ENCODE measurements at places on chromosomes 1 and 21. TPM values are rescaled to one million over a fixed set of nuclear protein-coding genes. Genes with fewer than 3 reads are reported as not detected.

GRCh38 chr1:87706203-87706602 is 377.5 kb downstream of the LMO4 start:
- DNase-seq: no peak

DNA sequence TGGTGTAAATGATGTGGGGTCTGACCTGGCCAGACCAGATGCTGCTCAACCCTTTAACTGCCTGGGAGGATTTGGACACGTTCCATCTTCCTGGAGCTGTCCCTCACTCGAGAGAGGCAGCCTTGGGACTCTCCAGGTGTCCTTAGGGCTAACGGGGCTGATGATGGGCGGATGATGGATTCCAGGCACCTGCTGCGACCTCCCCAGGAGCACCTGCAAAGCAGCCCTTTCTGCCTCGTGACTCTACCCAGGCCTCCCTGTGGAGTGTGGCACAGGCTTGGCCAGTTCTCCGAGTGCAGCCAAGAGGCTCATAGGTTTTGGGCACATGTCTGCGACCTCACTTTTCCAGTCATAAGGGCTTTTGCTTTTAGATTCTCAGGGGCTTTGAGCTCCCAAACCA is 12.3 kb upstream of the TRIM17 start:
- DNase-seq: no peak

Gene OR4F16
- total RNA-seq: 0.34 TPM

DNA sequence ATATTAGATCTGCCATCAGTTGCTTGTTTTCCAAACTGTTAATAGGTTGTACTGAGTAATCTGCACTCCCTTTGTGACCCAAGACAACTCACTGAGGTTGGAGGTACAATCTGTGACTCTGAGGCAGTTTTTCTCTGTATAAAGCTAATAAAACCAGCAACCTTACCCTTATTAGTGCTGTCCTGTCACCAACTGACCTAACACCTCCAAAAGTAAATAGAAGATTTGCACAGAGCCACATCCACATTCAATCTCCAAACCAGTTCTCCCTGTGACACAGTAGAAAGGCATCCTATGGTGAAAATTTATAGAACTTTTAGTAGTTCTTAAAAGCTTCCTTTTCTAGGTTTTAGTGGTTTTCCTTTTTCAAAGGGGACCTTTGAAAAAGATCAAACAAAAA is 140.4 kb upstream of the ADGRL2 start:
- DNase-seq: no peak

DNA sequence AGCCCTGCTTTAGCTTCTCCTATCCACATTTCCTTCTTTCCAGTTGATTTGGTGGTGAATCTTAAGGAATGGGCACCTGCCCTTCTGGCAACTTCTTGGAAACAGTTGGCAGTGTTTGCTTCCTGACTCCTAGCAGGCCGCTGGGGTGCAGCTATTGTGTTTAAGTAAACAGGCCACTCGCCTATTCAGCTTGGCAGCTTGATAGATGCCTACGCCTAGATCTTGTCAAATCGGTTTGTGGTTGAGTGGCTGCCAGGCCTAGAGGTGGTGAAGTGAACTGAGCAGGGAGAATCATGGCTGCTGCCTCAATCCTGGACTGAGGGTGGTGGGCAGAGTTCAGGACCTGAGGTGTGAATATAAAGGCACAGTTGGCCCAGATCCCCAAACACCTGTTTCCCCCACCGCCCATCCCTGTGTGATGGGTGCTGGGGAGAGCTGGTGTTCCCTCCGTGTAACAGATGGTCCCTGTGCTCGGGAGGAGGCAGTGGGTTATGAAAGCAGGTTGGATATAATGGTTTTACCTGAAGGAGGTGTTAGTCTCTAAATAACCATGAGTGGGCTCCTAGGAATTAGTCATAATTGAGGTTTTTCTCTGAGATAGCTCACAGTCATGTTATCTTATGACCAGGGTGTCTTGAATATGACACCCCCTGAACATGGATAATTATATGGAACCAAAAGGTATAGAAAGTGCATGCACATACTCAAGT is 940 bp upstream of the PLA2G2C start:
- peak; percentile 68 for DNase-seq

- DNase-seq: peak; percentile 44
Observed at GRCh38 chr1:234960722-234961455, 167.7 kb downstream of the TOMM20 start.

- DNase-seq: no peak
Observed at GRCh38 chr1:64061430-64062104, 141.9 kb upstream of the UBE2U start.

Gene LCE2B
- not detected for total RNA-seq

Gene OLIG2
- total RNA-seq: not detected

DNA sequence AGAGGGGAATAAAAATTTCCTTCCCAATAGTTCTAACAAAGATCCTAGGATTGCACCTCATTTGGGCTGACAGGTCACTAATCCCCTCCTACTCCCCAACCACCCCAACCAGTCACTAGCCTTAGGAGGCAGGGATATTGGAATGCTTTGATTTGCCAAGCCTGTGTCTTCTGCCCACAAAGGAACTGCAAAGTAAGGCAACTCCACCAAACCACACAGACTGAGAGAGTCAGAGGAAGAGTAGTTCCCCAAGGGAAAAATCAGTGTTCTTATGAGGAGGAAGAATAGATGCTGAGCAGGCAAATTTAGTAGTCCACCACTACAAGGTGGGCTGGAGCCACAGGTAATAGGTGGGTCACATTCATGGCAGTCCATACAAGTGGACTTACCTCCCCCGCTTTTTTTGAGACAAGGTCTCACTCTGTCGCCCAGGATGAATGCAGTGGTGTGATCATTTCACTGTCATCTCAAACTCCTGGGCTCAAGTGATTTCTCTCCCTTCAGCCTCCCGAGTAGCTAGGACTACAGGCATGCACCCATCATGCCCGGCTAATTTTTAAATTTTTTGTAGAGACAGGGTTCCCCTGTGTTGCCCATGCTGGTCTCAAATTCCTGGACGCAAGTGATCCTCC is 3.7 kb upstream of the TMEM39B start:
- no peak for DNase-seq

- DNase-seq: peak; percentile 24
Observed at GRCh38 chr1:160741612-160742348, 2.7 kb downstream of the SLAMF7 start.

GRCh38 chr1:225757927-225758656 is 19.5 kb upstream of the SRP9 start:
- no peak for DNase-seq

- DNase-seq: no peak
Observed at GRCh38 chr1:239678181-239678580, 291.8 kb downstream of the CHRM3 start.

DNA sequence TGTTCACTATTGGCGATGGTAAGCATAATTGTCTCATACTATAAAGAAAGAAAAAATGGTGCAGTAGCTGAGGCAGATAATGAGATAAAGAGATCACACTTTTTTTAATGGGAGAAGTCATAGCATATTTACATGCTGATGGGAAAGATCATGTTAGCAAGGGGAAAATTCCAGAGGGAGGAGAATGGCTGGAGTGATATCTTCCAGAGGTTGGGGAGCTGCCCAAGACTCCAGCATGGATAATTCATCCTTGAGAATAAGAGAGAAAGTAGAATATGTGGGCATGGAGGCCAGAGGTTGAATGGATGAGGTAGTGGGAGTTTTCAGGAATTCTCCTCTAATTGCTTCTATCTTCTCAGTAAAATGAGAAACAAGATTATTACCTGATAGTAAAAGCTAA is 45.8 kb upstream of the RGS1 start:
- DNase-seq: no peak

Gene TBX19
- total RNA-seq: 1.8 TPM
